ENCODE measurements at places on chromosomes 4 and X.
A peak's percentile ranks its signal among the peaks of the same experiment; 100 is the strongest.

- DNase-seq, result no peak
These were observed 7.5 kb upstream of the SPINK2 start for GRCh38 chr4:56828784-56829535.

GRCh38 chr4:16641971-16642370 lies 256.5 kb downstream of the LDB2 start:
- no peak for DNase-seq

- no peak for DNase-seq
These were observed 68.9 kb upstream of the TRAM1L1 start for GRCh38 chr4:117154251-117154650.

GRCh38 chr4:183995570-183995969 lies 90.5 kb downstream of the STOX2 start:
- DNase-seq, result no peak

DNA sequence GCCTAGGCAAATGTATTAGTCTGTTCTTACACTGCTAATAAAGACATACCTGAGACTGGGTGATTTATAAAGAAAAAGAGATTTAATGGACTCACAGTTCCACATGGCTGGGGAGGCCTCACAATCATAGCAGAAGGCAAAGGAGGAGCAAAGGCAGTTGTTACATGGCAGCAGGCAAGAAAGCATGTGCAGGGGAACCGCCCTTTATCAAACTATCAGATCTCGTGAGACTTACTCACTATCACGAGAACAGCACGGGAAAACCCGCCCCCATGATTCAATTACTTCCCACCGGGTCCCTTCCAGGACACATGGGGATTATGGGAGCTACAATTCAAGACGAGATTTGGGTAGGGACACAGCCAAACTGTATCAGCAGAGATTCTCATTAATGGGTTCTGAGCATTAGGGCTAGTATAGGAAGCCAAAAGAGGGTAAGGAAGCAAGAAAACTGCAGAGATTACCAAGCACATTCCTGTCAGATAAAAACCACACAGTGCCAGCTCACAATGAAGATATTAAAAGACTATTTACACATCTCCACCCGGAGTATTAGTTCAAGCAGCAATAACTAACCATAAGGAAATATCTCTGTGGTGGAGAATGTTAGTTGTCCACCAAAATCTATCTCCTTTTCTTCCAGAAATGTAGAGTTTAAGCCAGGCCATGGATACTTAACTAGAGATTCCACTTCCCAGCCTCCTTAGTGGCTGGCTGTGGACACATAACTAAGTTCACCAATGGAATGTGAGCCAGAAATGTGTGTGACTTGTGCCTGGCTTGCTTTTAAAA lies 61.2 kb upstream of the HOPX start:
- no peak for DNase-seq

- DNase-seq, result no peak
These were observed 341.2 kb downstream of the TECRL start for GRCh38 chr4:64068096-64068495.

- DNase-seq, result no peak
These were observed 91.1 kb upstream of the VEGFC start for GRCh38 chr4:176883681-176884418.

- no peak for DNase-seq
These were observed 841.0 kb downstream of the FAM133A start for GRCh38 chrX:94515009-94515408.

DNA sequence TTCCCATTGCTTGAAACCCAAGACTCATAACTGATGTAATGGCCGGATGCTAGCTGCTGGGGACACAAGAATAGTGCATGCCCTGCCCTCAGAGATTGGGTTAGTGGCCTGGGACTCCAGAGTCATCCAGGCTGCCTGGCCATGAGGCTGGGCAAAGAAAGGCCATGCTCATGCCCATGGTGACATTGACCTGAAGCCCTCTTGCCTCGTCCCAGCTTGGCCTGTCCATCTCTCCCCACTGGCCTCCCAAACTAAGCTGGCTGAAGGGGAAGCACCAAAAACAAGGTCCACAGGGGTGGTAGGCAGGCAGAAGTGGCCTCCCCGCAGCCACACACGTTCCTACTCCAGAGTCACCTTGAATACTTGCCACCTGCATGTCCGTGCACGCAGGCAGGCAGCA lies 141.8 kb downstream of the EVC2 start:
- DNase-seq, result no peak

- DNase-seq, result peak; percentile 55
These were observed 637 bp downstream of the MAMLD1 start for GRCh38 chrX:150363561-150364346.

GRCh38 chr4:172985552-172985951 lies 183.1 kb upstream of the GALNT7 start:
- no peak for DNase-seq

DNA sequence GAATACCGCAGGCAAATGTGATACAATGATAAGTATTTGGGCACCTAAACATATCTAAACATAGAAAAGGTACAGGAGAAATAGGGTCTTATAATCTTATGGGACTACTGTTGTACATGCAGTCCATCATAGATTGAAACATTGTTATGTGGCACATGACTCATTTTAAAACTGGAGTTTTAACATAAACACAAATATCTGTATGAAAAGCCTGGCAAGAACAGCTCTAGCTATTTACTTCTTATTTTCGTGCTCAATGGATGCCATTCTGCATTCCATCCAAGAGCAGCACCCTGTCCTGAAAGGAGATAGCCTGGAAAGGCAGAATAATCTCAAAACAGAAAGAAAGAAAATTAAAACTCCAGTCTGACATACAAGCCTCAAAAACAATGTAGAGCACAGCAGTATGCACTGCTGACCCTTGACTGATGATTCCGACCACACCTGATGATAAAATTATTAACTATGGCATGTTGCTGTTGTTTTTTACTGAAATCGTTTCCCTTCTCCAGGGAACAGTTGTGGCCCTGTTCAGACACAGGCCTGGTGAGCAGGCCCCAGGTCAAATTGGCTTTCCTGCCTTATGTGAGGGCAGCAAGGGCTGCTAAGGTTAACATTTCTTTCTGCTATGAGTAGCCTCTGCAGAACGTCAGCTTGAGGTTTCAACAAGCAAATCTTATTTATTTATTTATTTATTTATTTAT lies 152.7 kb downstream of the APBB2 start:
- DNase-seq, result no peak

DNA sequence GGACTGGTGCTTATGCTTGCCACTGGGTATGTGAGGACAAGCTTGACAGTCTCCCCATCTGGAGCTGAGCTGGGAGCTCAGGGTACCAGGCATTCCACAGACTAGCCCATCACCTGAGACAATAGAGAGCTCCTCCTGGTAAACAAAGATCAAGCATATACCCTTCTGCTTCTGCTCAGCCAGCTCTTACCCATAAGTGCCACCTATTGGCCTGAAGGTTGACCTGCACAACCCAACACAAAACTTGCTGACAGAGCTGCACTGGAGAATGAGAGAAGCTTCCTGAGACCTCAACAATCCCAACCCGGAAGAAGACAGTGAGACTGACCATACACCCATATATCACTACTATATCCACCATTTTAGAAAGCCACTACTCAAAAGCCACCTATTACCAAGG lies 1049.2 kb upstream of the INTU start:
- DNase-seq, result no peak

DNA sequence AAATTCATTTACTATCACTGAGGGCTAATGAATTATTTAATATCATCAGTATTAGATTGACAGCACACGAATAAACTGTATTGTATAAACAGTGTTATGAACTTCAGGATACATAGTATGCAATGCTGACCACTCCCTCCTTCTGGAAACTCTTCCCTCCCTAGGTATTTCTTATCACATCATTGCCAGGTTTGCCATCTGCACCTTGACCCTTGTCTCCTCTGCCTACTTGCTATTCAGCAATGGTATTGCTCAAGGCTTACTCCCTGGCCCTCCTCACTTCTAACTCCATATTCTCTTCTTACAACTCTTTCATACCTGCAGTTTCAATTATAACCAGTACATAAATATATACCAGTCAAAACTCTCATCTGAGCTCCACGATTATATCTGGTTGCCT lies 38.9 kb downstream of the ATP8A1 start:
- no peak for DNase-seq

DNA sequence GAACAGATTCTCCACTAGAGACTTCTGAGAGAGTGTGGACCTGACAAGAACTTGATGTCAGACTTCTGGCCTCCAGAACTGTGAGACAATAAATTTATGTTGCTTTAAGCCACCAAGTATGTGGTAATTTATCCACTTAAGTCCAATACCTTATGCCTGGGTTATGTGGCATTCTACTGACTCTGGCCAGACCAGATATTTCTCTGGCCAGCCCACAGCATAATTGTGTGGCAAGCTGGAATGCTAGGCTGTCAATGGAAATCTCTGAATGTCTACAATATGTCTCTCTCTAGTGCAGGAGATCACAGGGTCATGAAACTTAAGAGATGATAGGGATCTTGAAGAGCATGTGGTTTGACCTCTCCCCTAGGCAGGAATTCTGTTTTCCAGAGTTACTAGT lies 251.0 kb downstream of the ZNF674 start:
- no peak for DNase-seq

DNA sequence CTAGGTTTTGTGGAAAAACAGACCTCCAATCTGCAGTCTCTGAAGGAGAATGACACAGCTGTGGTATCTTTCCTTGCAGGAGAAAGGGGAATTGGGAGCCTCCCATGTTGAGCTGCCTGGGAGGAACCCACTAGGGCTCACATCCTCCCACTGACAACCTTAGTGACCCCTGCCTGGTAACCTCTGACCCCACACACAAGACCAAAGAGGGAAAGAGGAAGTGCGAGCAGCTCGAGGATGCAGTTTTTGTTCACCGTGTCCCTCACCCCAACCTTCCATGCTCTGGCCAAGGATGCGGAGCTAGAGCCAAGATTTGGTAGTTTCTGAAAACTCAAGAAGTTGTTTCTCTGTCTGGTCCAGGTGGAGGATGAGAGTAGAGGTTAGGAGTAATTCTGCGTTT lies 5.4 kb upstream of the ZXDA start:
- DNase-seq, result no peak

GRCh38 chr4:163495900-163496299 lies 1.4 kb downstream of the TMA16 start:
- no peak for DNase-seq

DNA sequence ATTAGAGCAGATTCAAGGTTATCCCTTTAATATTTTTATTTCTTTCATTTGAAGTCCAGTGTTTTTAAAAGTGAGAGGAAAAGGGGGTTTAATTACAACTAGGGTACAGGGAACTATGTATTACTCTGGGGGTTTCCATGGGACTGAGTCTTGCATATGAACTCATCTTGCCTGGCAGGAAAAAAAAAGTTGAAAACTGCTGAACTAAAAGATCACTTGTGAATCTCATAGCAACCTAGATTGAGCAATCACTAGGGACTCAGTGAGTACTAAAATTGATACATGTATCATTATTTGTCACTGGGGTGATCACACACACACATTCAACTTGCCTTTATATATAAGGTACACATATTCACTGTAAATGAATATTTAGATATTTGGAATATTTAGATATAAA lies 180.7 kb upstream of the SFRP2 start:
- DNase-seq, result no peak

DNA sequence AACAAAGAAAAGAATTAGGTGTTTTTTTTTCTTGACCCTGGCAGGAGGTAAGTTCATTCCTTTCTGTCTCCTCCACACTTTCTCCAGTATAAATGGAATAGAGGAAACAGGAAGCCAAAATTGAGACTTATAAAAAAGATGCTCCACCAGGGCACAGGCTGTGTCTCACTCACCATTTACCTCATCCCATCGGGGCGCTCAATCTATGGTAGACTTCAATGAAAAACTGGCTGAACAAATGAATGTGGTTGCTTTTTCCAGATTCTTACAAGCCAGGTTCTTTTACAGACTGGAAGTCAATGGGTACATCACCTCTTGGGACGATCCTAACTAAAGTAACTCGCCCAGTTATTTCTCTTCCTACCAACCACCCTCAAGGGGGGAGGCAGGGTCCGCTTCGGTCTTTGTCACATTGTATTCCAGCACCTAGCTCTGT lies 685 bp downstream of the COMMD8 start:
- DNase-seq, result peak; percentile 48

DNA sequence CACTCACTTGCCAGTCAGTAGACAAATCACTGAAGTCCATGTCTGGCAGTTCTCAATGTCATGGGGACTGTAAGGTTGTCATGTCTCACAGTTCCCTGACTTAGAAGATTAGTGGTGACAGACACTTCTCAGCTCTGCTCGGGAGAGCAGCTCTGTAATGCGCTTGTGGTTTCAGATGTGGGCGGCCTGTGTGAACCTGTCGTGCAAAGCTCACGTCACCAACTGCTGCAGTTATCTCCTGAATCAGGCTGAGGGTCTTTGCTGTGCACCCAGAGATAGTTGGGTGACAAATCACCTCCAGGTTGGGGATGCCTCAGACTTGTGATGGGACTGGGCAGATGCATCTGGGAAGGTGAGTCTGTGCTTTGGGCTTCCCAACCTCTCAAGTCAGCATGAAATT lies at the start of gene IL9R:
Gene IL9R (plus strand): TSS at position 261 of the 400 bp plus-strand sequence. CDS start 64 bp downstream, at position 325.
- DNase-seq, result no peak

DNA sequence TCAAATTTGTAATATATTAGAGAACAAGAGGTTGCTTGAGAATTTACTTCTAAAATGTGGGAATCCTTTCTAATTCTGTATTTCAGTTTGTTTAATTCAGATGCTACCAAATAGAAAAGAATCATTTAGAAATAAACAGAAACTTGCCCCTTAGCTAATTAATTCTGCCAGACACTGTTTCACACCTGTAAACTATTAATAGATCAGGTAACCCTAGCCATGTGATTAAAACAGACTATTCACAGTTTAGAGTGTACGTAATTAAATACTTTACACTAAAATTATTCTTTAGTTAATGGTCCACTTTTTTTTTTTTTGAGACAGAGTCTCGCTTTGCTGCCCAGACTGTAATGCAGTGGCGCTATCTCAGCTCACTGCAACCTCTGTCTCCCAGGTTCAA lies 124.0 kb downstream of the PTPN13 start:
- no peak for DNase-seq

DNA sequence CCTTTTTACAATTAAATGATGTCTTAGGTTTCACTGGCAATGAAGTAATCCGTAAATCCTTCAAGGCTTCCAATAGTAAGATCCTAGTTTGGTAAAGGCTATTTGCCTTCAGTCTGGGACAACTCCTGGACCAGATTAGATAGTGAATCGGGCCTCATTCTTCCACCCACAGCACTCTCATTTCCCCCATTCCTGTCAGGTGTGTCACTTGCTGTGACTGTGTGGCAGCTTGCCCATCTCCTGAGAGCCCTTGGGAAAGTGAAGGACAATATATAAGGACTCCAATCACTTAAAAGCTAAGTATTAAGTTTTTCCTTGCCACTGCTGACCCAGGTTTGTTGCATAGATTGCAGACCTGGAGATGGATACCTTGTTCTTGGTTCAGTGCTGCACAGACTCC lies 3.3 kb upstream of the GASK1B start:
- no peak for DNase-seq

GRCh38 chr4:12894062-12894461 lies 590.1 kb downstream of the RAB28 start:
- no peak for DNase-seq

GRCh38 chr4:118587946-118588345 lies 97.2 kb upstream of the METTL14 start:
- DNase-seq, result no peak

- DNase-seq, result no peak
These were observed 331.7 kb upstream of the GIMD1 start for GRCh38 chr4:106700321-106700720.

- DNase-seq, result no peak
These were observed 59.1 kb upstream of the MAGEA10 start for GRCh38 chrX:152197465-152197864.

GRCh38 chr4:7971159-7971631 lies 31.5 kb upstream of the AFAP1 start:
- no peak for DNase-seq

All from right forelimb (tissue), 1 donor.